ENCODE measurements at places on chromosomes 2 and 18.

- DNase-seq: no peak
These were observed 163.0 kb downstream of the NCKAP5 start for GRCh38 chr2:133405252-133405651.

DNA sequence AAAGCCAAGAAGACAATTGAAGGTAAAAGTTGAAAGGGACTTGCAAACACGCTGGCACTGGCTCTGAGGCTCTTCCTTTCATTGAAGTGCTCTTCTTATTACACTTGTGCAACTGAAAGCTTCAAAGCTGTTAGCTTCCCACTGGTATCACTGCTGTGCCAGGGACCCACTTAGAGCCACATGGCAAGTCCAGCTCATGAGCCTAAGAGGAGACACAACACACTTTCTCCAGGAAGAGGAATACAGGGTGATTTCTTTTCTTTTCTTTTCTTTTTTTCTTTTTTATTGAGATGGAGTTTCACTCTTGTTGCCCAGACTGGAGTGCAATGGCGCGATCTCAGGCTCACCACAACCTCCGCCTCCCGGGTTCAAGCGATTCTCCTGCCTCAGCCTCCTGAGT is 218.2 kb downstream of the ATAD2B start:
- DNase-seq: no peak

GRCh38 chr2:221465776-221466175 is 106.3 kb downstream of the EPHA4 start:
- DNase-seq: no peak

DNA sequence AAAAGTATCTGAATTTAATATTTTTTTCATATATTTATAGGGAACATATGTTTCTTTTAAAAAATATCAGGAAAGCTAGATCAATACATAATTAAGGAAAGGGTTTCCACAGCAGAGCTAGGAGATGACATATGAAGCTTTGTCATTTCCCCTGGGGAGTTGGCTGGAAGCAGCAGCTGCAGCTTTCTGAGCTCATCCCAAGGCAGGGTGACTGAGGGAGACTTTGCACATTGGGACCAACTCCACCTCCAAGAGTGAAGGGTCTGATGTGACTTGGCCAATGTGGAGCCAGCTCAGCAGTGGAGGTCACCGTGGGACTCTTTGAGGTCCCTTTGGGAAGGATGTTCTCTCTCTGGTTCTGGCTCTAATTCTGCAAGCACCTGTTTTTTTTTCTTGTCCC is 315.1 kb downstream of the RDH14 start:
- no peak for DNase-seq

DNA sequence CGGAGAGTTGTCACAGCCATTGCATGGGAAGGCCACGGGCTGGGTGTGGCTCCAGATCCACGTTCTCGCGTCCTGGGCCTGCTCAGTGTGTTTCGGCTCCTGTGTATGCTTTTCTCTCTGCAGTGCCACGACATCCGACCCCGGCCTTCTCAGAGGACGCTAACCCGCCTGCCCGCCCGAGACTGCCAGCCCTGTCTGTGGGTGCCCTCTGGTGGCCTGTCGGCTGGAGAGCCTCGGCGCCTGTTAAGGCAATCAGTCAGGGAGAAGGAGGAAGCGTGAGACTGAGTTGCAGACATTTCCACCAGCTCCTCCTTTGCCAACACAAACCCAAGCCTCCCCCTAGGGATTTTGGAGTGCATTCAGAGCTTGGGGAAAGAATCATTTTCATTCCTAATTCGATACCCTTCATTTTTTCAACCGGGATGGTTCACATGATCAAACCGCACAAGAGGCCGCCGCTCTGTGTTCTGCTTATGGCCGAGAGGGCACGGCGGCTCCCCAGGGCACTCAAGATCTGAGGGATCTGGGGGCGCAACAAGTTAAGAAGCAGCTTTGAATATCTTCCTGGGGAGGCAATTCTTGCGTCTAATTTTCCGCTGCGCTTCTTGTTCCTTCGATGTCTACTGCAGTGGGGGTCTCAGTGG is 37.5 kb upstream of the ZBTB7C start:
- peak; percentile 90 for DNase-seq

- no peak for DNase-seq
These were observed 187.6 kb upstream of the HNMT start for GRCh38 chr2:137776697-137777096.

GRCh38 chr18:11729556-11729955 is 40.5 kb downstream of the GNAL start:
- no peak for DNase-seq

DNA sequence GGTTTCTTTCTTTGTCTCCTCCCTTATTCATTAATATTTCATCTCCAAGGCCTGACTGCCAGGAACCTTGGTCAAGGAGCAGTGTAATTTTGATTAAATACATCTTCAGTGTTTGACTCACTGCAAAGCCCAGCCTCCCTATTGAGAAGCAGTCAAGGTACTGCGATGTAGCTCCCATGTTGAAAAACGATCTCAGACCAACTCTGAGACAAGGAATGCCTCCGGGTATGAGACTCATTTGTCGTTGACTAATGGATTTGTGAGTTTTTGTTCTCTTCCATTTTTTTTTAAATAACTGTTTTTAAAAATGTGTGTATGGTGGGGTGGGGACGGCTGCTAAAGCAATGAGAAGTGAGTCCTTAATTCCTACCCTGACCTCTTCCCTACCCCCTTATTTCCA is 361.6 kb downstream of the SOX11 start:
- no peak for DNase-seq

DNA sequence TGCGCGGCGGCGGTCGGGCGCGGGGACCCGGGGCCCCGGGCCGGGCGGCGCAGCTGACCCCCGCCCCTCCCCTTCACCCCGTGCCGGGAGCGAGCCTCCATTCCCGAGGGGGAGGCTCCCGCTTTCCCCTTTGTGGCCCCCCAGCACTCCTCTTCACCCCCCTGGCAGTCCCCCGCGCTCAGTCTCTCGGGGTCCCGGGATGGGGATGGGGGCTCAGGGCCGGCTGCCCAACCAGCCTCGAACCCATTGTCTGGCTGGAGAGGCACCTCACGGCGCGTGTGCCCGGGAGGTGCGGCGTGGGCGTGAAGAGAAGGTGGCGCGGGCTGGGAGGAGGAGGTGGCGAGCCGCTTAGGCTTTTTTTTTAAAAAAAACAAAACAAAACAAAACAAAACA is 748 bp downstream of the FMNL2 start:
- peak; percentile 66 for DNase-seq

DNA sequence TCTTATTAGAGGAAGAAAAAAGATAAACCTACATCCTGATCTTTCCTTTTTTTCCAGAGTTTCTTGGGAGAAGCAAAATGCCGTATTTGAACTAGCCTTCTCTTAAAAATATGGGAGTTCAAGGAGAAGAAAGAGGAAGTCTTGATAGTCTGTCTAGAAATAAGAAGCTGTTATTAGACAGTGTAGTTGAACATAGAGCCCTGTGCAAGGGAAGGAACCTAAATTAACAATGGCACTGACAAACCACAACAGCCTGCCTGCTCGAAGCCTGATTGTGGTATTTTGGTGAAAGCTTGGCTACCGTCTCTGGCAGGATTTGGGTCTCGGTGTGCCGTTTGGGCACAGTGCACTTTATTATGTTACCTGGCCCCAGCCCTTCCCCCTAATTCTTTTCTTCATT is 17.1 kb downstream of the SMARCAL1 start:
- DNase-seq: no peak

- no peak for DNase-seq
These were observed 692.7 kb downstream of the SOCS6 start for GRCh38 chr18:70981400-70982140.

Data from ovary (tissue), 10 donors.